ENCODE measurements at places on chromosomes 12 and 14.

DNA sequence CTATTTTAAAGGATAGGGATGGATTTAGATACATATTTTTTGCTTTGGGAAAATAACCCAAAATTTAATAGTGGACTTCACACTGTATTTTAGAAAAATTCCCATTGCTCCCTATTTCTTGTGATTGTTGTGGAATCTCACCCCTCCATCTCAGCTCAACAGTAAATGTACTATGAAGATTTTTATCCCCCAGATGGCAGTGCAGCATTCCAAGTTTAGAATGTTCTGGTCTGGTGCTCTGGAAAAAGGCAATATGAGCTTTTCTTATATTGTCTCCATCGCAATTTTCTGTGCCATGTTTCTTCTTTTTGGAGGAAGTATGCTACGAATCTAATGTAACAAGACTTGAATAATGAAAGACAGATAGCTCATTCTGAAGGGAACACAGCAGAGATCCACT is 471.7 kb upstream of the SYT1 start:
- DNase-seq, result peak; percentile 28

DNA sequence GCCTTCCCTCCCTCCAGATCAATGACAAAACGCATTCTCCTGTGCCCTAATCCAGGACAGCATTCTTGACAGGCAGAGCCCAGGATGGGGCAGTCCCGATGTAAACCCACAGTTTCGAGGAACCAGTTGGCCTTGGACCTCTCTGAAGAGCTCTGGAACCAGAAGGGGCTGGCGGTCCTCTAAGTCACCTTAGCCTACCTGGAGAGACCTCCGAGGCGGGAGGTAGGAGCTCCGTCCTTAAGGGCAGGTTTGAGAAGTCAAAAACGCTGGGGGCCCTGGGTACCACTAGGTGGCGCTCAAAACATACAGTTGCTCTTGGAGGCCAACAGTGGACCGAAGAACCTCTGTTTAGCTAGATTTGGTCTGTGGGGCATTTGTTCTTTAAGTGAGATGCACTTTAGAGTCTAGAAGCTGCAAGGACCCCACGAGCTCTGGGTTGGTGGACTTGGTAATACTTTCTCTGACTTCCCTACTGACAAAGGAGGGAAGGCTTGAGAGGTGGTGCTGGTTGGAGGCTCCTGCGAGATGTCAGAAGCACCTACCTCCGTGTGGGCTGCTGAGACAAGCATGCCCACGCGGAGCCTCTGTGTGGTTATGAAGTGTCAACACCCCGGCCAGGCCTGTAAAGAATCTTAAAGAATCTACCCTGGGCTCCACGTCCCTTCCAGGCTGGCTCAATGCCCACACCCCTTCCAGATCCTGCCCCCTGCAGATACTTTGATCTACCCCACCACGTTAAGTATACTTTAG is 74.8 kb upstream of the CHST11 start:
- peak; percentile 69 for DNase-seq

DNA sequence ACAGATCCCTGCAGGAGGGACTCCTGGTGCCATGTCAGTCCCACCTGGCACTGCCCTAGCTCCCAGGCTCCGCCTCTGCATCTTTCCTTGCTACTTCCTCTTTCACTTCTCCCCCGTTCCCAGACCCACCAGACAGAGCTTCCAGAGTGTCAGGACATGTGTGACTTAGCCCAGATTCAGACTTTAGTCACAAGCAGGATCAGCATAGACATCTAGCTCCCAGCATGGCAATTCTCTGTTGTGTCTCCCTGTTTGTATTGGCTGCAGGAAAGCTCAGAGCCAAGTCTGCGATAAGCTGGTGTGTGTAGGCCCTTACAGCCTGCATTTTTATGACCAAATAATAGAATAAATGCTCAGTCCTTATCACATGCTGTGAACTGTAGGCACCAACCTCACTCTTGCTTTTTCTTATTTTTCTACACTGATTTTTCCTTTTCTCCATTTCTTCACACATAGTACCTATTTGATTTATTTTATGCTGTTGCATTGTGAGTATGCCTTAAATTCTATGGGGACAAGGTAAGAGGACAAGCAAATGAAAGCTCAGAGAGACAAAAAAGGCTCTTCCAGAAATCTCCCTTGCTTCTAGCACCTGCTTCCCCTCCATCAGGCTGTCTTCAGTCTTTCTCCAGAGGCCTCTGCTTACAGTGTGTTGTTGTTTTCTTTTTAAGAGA is 5.9 kb downstream of the DHRS2 start:
- no peak for DNase-seq

- peak; percentile 47 for DNase-seq
These were observed 693 bp downstream of the MAP3K9 start for GRCh38 chr14:70808416-70809224.

DNA sequence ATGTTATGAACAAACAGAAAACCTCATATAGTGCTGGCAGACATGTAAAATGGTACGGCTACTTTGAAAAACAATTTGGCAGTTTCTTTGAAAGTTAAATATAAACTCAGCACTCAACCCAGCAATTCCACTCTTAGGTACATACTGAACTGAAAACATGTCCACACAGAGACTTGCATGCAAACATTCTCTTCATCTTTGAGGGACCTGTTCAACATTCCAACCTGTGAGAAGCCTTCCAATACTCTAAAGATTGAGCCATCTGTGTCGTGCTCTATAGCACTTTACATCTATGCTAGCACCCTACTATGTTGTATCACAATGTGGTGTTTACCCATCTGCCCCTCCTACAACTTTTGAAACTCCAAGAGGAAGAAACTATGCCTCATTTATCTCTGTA is 79.3 kb downstream of the DNAI7 start:
- DNase-seq, result no peak

- DNase-seq, result no peak
These were observed 37.8 kb downstream of the EP400 start for GRCh38 chr12:131987552-131987951.
